ENCODE measurements at places on chromosomes 16 and 17.

DNA sequence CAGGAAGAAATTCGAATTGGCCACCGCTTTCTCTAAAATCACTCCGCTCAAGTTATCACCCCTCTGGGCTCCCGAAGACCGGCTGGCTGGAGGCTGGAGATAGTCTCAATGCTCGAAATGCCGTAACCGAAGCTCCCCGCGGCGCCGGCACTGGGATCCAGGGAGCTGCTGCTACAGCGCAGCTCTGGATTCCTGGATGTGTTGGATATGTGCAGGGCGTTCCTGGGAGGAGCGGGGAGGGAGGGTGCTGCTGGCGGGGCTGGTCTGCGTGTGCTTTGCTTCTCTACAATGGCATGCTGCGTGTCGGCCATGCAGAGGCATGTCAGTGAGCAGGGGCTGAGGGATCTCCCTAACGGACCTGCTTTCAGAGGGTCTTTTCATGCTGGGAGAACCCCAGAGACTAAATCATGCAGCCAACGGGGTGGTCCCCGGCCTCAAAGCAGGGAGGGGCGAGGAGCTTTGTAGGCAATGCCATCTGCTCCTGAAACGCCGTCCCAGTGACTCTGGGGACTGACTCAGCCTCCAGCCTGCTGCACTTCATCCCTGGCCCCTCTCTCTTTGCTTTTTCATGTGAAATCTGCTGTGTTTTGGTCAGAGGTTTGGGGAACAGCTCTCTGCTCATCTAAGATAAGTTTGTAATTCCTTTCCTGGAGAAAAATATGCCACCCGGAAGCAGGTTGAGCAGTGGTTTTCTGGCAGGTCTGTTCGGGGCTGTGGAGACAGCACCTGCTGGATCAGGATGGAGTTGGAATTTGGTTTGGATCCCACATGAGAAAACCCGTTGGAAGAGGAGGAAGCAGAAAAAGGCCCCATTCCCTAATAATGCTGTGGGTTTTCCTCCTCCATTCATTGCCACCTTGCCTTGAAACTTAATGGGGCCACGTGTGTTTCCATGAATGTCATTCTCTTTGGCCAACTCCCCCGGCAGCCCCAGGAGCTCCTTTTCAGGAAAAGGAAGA is 311.4 kb downstream of the SEC14L1 start:
- DNase-seq, result no peak

DNA sequence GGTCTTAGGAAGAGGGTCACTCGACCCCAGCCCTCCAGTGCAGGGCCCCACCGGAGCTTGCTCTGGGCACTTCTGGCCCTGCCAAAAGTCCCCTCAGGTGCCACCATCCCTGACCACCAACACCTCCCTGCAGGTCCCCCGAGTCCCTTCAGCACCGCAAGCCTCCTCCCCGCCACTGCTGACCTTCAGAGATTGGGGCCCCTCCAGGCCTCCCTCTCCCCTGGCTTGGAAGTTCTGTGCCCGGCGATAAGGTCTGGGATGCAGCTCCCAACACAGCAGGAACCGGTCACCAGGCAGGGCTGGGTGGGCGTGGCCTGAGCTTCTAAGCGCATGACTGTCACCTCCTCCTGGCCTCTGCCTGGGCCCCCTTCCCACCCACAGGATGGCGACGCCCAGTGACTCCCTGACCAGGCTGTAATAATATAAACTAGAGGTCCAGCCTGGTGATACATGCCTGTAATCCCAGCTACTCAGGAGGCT is 11.2 kb downstream of the PIEZO1 start:
- no peak for DNase-seq

DNA sequence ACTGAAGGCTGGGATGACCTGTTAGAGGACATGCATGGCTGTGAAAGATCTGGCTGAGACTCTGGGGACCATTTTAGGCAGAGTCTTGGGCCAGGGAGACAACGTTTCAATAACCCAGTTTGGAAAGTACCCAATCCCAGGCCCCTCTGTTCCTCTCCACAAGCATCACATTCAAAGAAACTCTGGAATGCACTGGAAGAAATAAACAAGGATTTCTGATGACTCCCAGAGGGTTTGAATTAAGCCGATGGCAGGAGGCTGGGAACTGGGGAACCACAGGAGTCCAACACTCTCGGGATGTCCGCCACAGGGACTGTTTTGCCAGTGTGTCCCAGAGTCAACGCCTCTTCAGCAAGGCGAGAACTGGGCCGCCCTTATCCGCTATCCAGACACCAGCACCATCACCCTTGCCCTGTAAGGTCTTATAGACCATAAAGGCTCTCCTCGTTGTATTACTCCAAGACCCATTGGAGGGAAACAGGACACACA is 3.3 kb downstream of the PMP22 start:
- no peak for DNase-seq

DNA sequence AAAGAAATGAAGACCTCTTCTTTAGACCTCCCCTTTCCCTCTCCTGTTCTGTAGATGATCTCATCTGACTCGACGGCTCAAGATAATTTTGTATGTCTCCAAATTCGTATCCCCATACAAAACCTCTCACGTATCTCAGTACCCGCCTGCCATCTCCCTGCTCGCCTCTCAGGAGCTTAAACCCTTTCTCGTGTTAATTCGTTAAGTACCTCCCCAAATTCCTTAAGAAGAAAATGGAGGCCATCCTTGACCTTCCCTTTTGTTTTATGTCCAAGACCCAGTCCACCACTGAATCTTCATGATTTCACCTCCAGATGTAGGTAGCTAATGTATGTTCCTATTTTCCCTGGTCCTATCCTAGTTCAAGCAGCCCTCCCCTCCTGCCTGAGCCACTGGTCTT is 41.6 kb downstream of the OR3A1 start:
- no peak for DNase-seq

DNA sequence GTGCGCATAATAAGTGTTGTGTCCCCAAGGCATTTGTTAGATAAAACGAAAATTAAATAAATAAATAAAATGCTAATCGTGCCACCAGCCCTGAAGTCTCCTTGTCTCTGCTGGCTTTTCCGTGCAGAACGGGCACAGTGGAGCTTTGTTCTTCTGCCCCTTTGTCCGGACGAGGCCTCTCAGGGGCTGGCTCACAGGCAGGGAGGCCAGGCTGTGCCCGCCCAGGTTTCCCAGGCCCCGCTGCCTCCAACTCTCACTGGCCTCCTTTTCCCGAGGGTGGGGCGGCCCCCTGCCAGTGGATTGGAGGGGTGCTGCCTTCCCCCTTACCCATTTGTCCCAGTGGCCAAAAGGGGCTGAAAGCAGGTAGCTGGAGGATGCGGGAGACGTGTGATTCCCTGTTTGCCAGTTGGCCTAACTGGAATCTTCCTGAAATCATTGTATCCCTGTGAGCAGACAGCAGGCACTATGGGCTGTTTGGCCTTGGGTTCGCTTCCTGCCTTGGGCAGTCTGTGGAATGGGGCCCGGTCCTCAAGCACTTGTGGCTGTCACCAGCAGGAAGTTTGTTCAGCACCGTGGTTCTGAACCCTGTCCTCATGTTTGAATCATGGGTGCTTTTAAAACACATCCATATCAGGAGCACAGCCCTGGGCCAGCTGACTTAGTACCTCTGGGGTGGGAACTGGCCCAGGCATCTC is 64.4 kb downstream of the KSR1 start:
- DNase-seq, result no peak

DNA sequence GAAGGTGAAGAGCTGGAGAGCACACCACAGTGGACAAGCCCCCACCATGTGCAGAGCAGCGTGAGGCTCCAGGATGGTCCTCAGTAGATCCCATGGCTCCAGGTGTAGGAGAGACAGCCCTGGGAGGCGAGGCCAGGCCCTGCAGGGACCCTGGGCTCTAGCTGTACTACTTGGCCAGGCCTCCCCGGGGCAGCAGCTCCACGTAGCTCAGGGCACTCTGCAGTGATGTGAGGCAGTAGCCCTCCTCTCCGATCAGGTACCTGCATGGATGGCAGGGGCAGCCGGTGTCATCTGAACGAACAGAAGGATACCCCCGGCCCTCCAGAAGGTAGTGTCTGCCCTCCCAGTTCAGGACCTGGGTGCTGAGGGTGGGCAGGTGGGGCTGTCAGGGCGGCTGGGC is 6.2 kb upstream of the SPATA2L start:
- no peak for DNase-seq

DNA sequence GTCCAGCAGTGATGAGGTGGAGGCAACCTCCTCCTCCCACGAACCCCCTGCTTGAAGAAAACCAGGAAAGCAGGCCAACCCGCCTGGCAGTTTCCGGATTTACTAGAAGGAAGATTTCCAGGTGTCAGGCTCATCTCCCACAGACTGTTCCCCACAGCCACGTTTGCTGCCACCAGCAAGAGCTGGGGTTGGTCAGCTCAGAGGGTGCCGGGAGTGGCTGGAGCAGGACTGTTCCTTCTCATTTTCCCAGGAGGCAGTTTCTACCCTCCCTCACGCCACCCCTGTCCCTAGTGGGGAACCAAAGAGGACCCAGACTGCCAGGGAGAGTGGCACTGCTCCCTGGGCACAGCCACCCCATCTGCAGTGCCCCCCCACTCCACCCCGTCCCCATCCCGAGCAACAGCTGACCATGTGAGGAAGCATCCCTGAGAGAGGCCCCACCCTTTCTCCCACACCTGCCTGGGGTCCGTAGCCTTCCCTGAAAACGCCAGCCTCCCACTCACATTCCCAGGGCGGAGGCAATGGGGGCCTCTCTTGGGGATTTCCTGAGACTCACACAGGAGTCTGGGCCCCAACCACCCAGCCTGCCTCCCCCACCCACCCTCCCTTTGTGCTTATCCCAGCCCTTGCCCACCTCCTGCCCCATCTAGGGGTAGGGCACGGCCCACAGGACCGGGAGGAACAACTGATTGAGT is 5.9 kb downstream of the KRT17 start:
- no peak for DNase-seq

- DNase-seq, result no peak
Measured at GRCh38 chr17:42743595-42744282, 1.1 kb downstream of the EZH1 start.

GRCh38 chr16:25018972-25019617 is 3.9 kb upstream of the ARHGAP17 start:
- no peak for DNase-seq
